Stimulated activated CD4-positive, alpha-beta T cell treated with anti-CD3 and anti-CD28 coated beads, TNF-alpha, amount 100 ng/mL, for 24 hours (primary cell): ENCODE measurements at places on chromosomes 3 and 15.

DNA sequence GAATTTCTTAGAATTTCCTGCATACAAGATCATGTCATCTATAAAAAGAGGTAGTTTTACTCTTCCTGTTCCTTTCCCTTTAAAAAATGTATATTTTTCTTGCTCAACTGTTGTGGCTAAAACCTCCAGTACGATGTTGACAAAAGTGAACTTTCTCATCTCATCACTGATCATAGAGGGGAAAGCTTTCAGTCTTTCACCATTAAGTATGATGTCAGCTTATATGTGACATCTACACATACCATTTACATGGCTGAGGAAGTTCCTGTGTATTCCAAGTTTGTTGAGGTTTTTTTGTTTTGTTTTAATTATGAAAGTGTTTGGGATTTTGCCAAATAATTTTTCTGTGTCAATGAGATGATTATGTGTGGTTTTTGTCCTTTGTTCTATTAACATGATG, 173.6 kb downstream of the PLD1 start:
- no peak for DNase-seq

DNA sequence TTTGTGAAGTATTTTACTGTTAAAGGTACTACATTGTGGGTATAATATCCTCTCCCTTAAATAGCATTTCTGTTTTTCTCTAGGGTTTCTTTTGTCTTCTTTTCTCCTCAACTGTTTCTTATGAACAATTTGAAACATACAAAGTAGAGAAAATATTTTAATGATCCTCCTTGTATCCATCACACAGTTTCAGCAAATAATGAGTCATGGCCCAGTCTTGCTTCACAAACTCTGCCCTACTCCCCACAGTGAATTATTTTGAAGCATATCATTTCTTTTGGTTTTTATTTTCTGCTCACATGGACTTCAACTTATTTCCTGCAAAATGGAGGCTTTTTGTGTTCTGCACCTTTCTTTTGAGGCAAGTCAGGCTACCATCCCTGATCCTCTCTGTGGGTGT, 6.1 kb upstream of the SCAANT1 start:
- no peak for DNase-seq

DNA sequence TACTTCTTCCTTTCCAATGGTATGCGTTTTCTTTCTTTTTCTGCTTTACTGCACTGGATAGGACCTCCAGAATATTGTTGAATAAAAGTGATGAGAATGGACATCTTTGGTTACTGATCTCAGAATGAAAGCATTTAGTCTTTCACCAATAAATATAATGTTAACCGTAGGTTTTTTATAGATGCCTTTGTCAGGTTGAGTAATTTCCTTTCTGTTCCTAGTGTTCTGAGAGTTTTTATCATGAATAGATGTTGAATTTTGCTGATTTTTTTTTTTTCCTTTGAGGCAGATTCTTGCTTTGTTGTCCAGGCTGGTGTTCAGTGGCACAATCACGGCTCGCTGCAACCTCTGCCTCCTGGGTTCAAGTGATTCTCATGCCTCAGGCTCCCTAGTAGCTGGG, 158.4 kb downstream of the KLHL25 start:
- no peak for DNase-seq

- no peak for DNase-seq
Measured at GRCh38 chr3:99163314-99163713, 261.8 kb upstream of the DCBLD2 start.

DNA sequence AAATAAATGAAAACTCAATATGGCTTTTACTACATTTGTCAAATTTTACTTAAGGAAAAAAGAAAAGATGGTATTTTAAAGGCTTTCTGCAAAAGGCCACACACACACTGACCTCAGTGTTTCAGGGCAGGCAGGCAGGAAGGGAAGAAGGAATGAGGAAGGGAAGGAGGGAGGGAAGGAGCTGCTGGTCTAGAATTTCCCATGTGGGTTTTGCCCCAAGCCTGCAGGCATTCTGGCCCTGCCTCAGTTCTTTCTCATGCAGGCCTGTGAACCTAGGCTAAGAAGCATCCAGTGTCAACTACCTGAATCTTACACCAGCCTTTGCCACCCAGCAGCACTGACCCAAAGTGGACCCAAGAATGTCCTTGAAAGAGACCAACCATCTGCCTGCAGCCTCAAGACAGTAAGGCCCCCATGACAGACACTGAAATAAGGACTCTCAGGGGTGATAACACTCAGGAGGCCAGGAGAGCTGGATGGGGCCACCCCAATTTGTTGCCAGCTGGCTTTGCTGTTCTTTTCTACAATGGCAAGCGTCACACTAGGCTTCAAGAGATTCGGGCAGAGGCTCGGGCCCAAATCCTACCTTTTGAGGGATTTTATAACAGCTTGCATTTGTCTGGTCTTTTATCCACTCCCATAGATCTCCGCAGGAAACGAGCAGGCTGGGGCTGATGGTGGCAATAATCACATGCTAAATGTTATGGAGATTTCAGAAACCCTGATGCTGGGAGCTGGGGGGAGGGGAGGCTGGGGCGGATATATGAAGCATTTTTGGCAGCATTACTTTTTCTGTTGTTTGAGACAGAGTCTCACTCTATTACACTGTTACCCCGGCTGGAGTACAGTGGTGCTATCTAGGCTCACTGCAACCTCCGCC, 51.4 kb downstream of the XXYLT1 start:
- DNase-seq = no peak

- DNase-seq = no peak
Measured at GRCh38 chr3:145094355-145094941, 1066.5 kb downstream of the PLOD2 start.

GRCh38 chr15:60908888-60909287, 320.2 kb downstream of the RORA start:
- DNase-seq = no peak

- no peak for DNase-seq
Measured at GRCh38 chr3:72479651-72480215, 368.5 kb downstream of the SHQ1 start.

DNA sequence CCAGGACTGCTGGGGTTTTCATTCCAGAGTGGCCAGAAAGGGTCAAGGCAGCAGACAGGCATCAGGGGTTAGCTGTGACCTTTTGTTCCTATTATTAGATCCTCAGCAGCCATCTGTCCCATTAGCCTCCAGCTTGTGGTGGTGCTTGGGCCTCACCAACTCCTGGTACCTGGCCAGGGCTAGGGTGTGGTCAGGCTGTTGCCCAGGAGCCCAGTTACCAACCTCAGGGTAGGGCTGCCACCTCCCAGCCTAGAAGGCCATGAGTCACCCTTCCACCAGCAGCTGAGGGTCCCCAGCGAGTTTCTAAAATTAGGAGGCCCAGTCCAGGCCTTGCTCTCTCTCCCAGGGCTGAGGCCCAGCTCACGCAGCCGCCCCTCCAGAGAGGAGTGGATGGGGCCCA, 12.2 kb downstream of the TMEM43 start:
- DNase-seq = no peak

- no peak for DNase-seq
Measured at GRCh38 chr3:146313746-146314111, 62.8 kb upstream of the PLSCR4 start.

GRCh38 chr15:68364660-68365035, 67.3 kb downstream of the ITGA11 start:
- no peak for DNase-seq

GRCh38 chr15:99168601-99169580, 64.0 kb downstream of the SYNM start:
- DNase-seq = no peak

DNA sequence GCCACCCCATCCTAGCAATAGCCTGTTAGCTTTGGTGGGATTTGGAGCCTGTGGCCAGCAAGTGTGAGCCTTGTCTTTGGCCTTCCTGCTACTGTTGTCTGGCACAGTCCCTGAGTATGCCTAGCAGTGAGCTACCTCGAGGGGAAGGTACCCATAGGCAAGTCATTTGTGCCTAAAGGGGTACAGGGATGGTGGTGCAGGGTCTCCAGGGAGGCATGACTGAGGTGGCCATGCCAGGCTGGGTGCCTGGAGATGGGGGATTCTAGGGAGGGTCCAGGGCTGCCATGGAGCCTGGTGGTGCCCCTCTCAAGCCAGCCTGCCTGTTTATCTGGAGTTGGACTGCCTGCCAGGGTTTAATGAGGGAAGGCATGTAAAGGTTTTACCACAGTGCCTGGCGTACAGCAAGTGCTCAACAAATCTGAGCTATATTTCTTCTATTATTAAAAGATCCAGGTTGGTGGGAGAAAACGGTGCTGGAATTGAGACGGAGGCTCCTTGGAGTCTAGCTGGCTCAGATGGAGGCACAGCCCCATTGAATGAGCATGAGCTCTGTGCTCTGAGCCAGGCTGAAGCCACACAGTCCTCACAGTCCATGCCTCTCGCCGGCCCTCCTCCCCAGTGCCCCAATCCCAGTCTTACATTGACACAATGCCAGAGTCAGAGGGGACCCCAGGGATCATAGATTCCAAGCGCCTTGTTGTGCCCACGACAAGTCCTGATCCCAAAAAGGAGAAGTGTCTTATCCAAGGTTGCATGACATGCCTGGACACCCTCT, 76.2 kb downstream of the CORO2B start:
- DNase-seq = no peak

DNA sequence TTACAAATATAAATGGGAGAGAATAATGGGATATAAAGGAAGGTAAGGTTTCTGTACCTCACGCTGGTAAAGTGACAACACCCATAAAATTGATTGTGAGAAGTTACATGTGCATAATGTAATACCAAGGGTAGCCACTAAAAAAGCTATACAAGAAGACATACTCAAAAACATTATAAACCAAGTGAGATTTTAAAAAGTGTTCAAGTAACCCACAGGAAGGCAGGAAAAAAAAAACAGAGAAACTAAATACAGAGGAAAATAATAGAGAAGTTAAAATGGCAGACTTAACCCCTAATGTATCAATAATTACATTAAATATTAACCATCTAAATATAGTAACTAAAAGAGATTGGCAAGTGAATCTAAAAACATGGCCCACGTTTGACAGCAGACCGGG, 76.3 kb downstream of the PCSK6 start:
- DNase-seq = no peak

GRCh38 chr3:66507423-66508260, 6.8 kb upstream of the LRIG1 start:
- no peak for DNase-seq

DNA sequence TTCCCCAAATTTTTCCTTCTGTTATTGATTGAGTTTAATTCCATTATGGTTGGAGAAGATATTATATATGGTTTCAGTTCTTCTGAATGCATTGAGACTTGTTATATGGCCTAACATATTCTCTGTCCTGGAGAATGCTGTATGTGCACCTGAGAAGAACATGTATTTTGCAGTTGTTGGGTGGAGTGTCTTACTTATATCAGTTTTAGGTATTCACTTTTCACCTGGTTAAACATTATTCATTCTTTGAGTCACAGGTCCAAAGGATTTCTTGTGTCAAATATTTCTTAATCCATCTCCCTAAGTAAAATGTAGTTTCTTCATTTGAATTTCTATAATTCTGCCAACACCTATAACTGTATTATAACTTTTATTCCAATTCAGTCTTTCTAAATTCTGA, 17.8 kb downstream of the ACKR2 start:
- DNase-seq = no peak

GRCh38 chr3:6204891-6205290, 656.0 kb upstream of the GRM7 start:
- no peak for DNase-seq

DNA sequence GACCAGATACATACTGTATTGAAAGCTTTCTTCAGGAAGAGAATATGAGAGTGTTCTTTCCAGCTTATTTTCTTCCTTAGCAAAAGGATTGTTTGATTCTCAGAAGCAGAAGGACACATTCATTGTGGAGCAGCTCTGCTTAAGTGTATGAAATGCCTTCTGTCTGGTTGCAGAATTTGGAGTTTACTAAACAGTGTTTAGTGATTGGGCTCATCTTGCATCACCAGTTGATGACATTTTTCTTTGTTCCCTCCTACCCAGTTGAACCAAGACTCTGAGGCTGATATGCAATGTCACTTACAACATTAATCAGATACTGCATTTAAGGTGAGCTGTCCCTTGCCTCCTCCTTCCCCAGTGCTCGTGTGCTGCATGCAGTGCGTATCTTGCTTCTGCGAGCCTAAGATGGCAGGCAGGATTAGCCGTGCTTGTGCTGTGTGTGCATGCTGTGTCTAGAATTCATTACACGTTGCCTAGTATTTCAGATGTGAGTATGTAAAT, 18.4 kb downstream of the ZBTB38 start:
- no peak for DNase-seq

GRCh38 chr15:84861781-84862180, 22.7 kb upstream of the SLC28A1 start:
- no peak for DNase-seq

DNA sequence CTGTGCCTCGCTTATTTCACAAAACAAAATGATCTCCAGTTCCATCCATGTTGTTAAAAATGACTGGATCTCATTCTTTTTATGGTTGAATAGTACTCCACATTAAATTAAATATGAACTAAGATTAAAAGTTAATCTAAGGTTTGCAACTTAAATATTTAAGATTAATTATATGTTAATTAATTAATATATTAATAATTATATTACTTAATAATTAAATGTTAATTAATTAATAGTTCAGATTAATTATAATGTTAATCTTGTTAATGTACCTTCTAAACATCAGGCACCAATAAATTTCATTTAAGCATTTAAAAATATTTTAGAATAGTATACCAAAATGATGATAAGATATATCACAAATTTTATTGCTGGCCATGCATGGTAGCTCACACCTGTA, 971.9 kb downstream of the CADM2 start:
- no peak for DNase-seq

DNA sequence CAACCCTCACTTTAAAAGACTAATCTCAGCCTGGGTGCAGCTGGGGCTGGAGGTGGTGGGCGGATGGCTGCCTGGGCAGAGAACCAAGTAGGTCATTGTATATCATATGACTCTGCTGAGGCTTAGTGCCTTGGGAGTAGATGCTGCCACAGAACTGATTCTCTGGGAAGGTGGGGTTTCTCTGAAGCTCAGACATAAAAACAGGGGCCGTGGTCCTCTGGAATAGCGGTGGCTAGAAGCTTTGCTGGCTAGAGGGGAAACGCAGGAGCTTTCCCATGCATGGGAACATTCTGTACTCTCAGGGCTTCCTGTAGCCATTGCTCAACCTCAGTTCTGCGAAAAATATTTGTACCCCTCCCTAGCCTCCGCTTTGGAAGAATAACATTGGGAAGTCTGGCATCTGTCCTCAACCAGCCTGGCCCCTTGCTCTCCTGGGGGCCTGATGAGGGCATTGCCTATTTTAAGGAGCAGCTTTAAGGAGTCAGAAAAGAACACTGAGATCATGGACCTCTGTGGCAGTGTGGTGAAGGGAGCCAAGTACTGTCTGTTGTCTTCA, 14.7 kb downstream of the TIMP4 start:
- no peak for DNase-seq

DNA sequence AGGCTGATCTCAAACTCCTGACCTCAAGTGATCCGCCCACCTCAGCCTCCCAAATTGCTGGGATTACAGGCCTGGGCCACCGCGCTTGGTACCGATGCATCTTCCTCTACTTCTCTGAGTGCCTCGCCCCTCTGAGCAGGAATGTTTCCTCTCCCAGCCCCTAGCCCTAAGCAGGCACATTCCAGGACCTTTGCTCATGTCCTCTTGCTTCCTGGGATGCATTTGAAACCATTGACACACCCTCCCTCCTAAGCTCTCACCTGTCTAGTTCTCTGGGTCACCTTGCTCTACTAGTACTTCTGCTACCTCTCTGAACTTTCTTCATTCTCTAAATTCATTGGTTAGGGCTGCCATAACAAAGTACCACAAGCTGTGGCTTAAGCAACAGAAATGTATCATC, 17.9 kb upstream of the UACA start:
- no peak for DNase-seq
